ENCODE measurements at places on chromosomes 6 and 20. TPM values are rescaled to one million over a fixed set of nuclear protein-coding genes. Genes with fewer than 3 reads are reported as not detected.
A peak's percentile ranks its signal among the peaks of the same experiment; 100 is the strongest.

Gene UNC5CL
- 0.19 TPM for total RNA-seq

Gene NNAT
- total RNA-seq, result 0.50 TPM

Gene OTOR
- total RNA-seq, result not detected

Gene SAMD5
- total RNA-seq, result 0.30 TPM

- H3K4me3 ChIP-seq, result no peak overlapping the region
- no peak overlapping the region for H3K27ac ChIP-seq
- H3K36me3 ChIP-seq, result no peaks in the 10 kb centered on the region
- H3K4me1 ChIP-seq, result no peaks in the 10 kb centered on the region
These were observed 73.7 kb upstream of the HIVEP1 start for GRCh38 chr6:11938285-11938890.

- H3K36me3 ChIP-seq, result no peaks in the 10 kb centered on the region
- H3K4me3 ChIP-seq, result no peak overlapping the region
- DNase-seq, result peak; percentile 81
- H3K4me1 ChIP-seq, result peaks cover 18% of the 10 kb centered on the region
These were observed 41.7 kb downstream of the MOCS1 start for GRCh38 chr6:39892490-39893129.

DNA sequence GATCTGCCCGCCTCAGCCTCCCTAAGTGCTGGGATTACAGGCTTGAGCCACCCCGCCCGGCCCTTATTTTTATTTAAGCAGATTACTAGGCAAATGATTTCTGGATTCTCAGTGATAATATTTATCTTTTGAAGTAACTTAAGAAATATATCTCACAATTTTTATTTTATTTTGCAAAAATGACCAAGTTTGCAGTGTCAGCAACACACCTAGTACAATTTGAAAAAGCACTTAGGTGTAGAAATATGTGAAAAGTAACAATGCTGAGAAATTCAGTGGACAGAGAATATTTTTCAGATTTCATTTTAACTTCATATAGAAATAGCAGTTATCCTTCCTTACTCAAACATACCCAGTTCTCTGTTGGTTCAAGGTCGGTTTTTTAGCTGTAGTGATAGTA, 78.9 kb upstream of the XRN2 start:
- H3K36me3 ChIP-seq, result peaks cover 38% of the 10 kb centered on the region
- no peak for DNase-seq
- H3K4me3 ChIP-seq, result no peak overlapping the region

GRCh38 chr20:51062065-51062464, 39.2 kb upstream of the KCNG1 start:
- no peaks in the 10 kb centered on the region for H3K36me3 ChIP-seq
- no peak overlapping the region for H3K27ac ChIP-seq
- H3K27me3 ChIP-seq, result peaks cover 11% of the 10 kb centered on the region
- no peak for DNase-seq

GRCh38 chr20:57595041-57596030, 24.9 kb downstream of the ZBP1 start:
- H3K36me3 ChIP-seq, result no peaks in the 10 kb centered on the region
- no peak overlapping the region for H3K27ac ChIP-seq
- H3K4me3 ChIP-seq, result no peak overlapping the region
- H3K4me1 ChIP-seq, result no peaks in the 10 kb centered on the region

DNA sequence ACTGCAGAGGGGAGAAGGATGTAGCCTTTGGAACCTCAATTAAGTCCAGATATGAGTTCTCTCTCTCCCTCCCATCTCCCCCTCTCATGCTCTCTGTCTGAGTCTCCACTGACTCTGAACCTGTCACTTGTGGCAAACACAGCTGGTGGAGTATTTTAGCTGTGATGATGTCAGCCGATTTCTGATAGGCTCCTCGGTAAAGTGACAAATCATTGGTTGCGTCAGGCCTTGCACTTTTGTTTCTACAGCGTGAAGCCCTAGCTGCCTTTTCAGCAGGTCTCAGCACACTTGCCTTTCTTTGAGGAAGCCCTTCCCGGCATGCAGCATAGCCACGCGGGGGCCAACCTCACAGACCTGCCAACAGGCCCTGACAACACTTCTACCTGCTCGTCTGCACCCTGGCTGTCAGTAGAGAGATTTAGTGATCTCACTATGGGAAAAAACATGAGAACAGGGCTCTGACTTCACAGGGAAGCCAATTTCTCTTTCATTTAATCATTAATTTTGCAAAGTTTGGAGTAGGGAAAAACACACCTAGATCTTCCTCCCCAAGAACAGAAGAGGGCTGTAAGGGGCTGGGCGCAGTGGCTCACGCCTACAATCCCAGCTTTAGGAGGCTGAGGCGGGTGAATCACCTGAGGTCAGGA, 84.4 kb downstream of the GMPR start:
- H3K27me3 ChIP-seq, result no peaks in the 10 kb centered on the region
- peak overlapping the region; percentile 99 for H3K27ac ChIP-seq
- peaks cover 20% of the 10 kb centered on the region for H3K36me3 ChIP-seq

- DNase-seq, result no peak
- H3K4me1 ChIP-seq, result no peaks in the 10 kb centered on the region
- peaks cover 4% of the 10 kb centered on the region for H3K27me3 ChIP-seq
- H3K27ac ChIP-seq, result no peak overlapping the region
- no peaks in the 10 kb centered on the region for H3K36me3 ChIP-seq
These were observed 73.9 kb downstream of the PHACTR3 start for GRCh38 chr20:59678288-59678687.

GRCh38 chr6:40251637-40252300, 317.5 kb upstream of the MOCS1 start:
- DNase-seq, result no peak
- no peaks in the 10 kb centered on the region for H3K36me3 ChIP-seq
- H3K27me3 ChIP-seq, result no peaks in the 10 kb centered on the region
- no peak overlapping the region for H3K4me3 ChIP-seq
- no peak overlapping the region for H3K27ac ChIP-seq

DNA sequence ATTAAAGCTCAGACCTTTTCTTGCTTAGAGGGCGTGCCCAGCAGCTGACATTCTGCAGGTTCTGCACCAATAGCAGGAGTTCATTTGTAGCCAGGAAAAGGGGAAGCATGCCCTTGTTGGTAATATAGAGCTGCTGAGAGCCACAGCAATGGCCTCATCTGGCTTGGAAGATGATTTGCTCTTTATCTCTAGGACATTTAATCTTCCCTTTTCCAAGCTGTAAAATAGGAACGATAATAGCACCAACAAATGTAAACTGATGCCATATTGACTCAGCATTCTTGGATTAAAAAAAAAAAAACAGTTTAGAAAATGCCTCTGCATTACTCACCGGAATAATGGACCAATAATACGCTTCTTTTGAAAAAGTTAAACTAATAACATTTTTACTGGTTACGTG, 93.4 kb upstream of the SLC2A12 start:
- no peaks in the 10 kb centered on the region for H3K4me1 ChIP-seq
- no peaks in the 10 kb centered on the region for H3K27me3 ChIP-seq
- no peak for DNase-seq
- H3K4me3 ChIP-seq, result no peak overlapping the region
- H3K36me3 ChIP-seq, result no peaks in the 10 kb centered on the region

DNA sequence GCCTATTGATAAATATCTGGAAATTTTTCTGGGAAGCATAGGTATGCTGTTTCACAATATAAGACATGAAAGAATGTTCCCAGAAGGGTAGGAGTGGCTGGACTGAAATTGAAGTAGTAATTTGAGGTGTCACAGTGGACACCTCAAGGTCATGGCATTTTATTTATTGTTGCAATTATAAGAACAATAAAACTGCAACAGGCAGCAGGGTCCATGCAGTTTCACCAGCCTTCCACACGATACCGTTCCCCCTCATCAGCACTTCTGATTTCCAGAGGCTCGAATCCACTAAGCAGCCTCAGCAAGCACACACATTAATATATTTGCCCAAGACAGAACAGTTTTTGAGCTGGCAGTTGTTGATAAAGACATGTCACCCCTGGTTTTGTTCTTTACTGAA, 1037.4 kb downstream of the KIF16B start:
- no peak overlapping the region for H3K27ac ChIP-seq
- no peaks in the 10 kb centered on the region for H3K4me1 ChIP-seq
- H3K4me3 ChIP-seq, result no peak overlapping the region

- H3K4me3 ChIP-seq, result peak overlapping the region; percentile 55
- no peaks in the 10 kb centered on the region for H3K27me3 ChIP-seq
- DNase-seq, result peak; percentile 60
- H3K4me1 ChIP-seq, result peaks cover 33% of the 10 kb centered on the region
- H3K36me3 ChIP-seq, result no peaks in the 10 kb centered on the region
These were observed 20.0 kb upstream of the TRAF3IP2 start for GRCh38 chr6:111625461-111626391.

- peaks cover 12% of the 10 kb centered on the region for H3K4me1 ChIP-seq
- H3K4me3 ChIP-seq, result no peak overlapping the region
- no peak overlapping the region for H3K27ac ChIP-seq
- no peak for DNase-seq
These were observed 110.9 kb downstream of the ARMC2 start for GRCh38 chr6:108958900-108959770.
